ENCODE measurements at places on chromosomes 6 and 20.

- no peaks in the 10 kb centered on the region for H3K27me3 ChIP-seq
- no peak overlapping the region for H3K27ac ChIP-seq
- no peaks in the 10 kb centered on the region for H3K4me1 ChIP-seq
- no peak for DNase-seq
- no peak overlapping the region for H3K4me3 ChIP-seq
Observed at GRCh38 chr6:82084324-82084920, 163.1 kb downstream of the IBTK start.

GRCh38 chr6:77034161-77034560, 429.1 kb downstream of the HTR1B start:
- H3K36me3 ChIP-seq, result no peaks in the 10 kb centered on the region
- no peaks in the 10 kb centered on the region for H3K4me1 ChIP-seq
- no peaks in the 10 kb centered on the region for H3K27me3 ChIP-seq
- H3K4me3 ChIP-seq, result no peak overlapping the region

DNA sequence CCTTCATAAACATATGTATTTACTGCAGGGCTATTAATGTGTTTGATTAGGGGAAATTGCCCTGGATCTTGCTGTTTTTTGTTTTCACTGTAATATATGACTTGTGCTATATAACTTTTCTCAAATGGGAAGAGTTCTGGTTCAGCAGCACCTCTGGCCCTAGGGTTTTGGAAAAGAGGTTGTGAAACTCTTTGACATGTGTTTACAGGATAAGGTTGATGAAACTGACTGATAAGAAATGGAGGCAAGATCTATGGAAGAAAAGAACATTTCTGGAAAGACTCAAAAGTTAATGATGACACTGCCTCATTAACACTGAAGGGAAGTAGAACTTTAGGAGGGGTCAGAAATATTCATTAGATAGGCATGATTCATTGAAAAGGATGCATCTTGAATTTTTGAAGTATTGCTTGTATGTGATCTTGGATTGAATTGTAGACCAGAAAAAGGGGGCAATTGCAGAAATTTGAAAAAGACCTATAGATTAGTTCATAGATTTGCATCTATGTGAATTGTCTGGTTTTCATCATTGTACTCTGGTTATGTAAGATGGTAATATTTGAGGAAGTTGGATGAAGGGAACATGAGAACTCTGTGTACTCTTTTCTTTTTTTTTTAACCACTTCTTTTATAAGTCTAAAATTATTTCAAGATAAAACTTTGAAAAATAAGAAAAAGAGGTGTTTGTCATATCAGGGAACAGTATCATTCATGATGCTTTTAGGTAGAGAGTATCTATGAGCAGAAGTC, 54.0 kb downstream of the UTRN start:
- DNase-seq, result no peak
- H3K27ac ChIP-seq, result no peak overlapping the region
- H3K27me3 ChIP-seq, result no peaks in the 10 kb centered on the region
- no peaks in the 10 kb centered on the region for H3K36me3 ChIP-seq
- H3K4me3 ChIP-seq, result no peak overlapping the region
- no peaks in the 10 kb centered on the region for H3K4me1 ChIP-seq

- no peaks in the 10 kb centered on the region for H3K27me3 ChIP-seq
- DNase-seq, result no peak
- no peak overlapping the region for H3K27ac ChIP-seq
- no peak overlapping the region for H3K4me3 ChIP-seq
- no peaks in the 10 kb centered on the region for H3K4me1 ChIP-seq
Observed at GRCh38 chr20:19161336-19161735, 51.1 kb upstream of the SLC24A3 start.

DNA sequence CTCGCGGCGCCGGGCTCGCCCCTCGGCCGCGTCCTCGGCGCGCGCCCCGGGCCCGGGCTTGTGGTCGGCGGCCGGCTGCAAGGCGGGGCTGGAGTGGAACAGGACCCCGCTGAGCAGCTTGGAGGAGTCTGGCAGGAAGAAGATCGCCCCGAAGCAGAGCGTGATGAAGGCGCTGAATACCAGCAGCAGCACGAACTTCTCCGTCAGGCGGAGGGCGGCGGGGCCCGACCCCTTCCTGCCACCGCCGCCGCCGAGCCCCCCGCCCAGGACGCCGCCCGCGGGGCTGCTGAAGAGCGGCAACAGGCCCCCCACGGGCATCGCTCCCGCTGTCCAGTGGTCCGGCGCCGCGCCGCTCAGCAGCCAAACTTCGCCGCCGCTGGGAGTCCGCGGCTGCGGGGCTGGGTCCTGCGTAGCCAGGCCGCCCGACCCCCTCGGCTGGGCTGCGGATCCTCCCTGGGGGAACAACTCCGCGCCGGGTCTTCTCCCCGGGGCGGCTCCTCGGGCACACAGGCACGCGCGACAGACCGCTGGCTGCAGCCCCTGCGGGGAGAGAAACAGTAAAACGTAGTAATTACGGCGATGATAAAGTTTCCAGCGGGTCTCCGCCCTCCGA, 707 bp downstream of the MAN1A1 start:
- H3K4me1 ChIP-seq, result no peaks in the 10 kb centered on the region
- H3K36me3 ChIP-seq, result no peaks in the 10 kb centered on the region
- H3K27ac ChIP-seq, result peak overlapping the region; percentile 95
- no peak for DNase-seq
- no peaks in the 10 kb centered on the region for H3K27me3 ChIP-seq
